ENCODE measurements at places on chromosomes 7 and 10.

DNA sequence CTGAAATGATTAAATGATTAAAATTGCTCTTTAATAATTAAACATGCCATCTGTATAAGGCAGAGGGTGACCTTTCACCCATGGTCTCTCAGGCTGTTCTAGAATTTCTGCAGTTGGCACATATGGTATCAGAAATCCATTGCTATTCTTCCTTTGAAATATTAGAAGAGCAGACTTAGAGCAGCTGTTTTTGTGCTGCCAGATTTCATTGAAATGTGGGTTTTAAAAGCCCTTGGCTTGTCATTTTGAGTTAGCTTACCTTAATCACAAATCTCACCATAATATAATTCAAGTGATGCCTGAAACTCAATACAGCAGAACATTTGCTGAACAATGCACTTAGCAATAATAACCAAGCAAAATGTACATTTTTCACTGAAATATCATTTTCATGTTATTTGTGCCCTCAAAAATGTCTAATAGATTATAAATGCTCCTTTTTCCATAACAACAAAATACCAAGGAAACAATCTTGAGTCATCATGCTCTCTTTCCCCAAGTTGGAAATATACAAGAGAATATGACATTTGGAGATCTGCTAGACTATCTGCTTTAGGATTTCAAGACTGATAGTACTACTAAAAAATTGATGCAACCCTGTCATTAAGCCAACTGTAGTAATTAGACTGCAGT, 16.1 kb upstream of the PTTG1IP2 start:
- DNase-seq: no peak

DNA sequence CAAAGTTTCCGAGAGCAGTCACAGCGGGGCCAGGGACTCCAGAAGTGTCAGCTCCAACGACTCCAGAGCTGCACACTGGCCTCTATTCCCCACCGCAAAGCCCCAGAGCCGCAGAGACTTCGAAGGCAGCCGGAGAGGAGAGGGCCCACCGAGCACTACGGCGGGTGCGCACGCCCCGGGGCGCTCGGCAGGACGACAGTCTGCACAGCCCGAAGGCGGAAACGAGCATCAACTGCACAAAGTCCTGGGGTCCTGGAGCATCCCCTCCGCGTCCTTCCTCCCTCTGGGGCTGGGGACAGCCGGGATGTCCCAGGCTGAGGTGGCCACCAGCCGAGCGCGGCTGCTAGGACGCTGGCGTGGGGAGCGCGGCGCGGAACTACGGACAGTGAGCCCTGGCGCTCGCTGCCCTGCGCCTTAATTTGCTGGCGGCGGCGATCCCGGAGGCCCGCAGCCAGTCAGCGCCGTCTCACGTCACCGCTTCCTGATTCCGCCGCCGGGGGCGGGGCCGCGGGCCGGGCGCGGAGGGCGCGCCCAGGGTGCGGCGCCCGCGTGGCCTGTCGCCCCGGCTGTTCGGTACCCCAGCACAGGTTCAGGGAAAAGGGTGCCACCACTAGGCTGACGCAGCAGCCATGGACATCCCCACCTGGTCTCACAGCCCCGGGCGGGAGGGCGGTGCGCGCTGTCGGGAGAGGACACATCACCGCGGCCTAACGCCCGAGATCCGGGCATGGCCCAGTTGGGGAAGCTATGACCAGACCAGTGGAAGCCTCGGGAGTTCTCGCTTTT, at the start of gene TBX20:
TBX20 (minus strand) TSS at position 391 of the 786 bp plus-strand sequence. CDS start 480 bp downstream, outside the sequence.
- DNase-seq: peak; percentile 16

GRCh38 chr10:11616021-11616420, 4.6 kb upstream of the USP6NL start:
- DNase-seq: no peak

GRCh38 chr7:20399521-20399920, 68.8 kb downstream of the ITGB8 start:
- DNase-seq: no peak

DNA sequence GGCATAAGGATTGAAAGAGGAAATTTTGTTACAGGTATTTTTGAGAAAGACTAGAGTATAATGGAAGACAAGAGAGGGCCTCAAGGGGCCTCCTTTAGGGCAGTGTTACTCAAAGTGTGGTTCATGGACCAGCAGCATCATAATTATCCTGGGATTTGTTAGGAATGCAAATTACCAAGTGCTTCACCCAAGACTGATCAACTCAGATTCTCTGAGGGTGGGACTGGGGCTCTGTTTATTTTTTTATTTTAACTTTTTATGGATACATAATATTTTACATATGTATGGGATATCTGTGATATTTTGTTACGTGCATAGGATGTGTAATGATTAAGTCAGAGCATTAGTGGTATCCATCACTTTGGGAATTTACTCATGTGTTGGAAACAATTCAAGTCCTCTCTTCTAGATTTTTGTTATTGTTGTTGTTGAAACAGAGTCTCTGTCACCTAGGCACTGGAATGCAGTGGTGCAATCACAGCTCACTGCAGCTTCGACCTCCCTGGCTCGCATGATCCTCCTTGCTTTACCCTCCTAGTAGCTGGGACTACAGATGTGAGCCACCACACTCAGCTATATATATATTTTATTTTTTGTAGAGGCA, 2.2 kb upstream of the KCTD7 start:
- peak; percentile 87 for DNase-seq

DNA sequence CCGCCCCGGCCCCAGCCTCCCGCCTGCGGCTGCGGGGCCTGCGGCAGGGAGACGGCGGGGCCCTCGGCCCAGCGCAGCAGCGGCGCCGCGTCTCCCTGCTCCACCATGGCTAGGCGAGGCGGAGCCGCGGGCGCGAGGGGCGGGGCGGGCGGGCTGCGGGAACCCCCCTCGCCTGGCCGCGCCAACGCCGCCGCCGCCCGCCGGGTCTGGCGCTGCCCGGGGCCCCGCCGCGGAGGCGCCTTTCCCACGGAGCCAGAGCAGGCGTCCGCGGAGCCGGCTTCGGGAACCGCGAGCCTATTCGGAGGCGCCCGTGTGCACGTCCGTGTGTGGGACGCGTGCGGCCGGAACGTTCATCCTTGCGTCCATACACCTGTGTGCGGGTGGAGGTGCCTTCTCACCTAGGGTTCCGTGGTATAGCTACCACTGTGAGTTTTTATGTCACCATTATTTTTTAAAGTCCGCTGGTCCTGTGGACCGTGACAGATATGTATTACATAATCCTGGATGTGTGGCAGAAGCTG, at the start of gene DENND11:
DENND11 (minus strand) TSS at position 120 of the 521 bp plus-strand sequence; CDS start at position 107, 13 bp downstream.
- DNase-seq: peak; percentile 39

DNA sequence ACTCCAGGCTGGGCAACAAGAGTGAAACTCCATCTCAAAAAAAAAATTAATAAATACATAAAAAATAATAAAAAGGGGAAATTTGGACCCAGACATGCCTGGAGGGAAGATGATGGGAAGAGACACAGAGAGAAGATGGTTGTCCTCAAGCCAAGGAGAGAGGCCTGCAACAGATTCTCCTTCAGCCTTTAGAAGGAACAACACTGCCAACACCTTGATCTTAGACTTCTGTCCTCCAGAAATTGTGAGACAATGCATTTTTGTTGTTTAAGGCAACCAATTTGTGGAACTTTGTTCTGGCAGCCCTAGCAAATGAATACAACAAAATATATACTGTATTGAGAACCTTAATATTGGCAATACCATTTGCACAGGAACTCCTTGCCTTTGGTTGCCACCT, 180.3 kb upstream of the TNS3 start:
- DNase-seq: no peak

- DNase-seq: no peak
Measured at GRCh38 chr10:14833106-14833505, 4.7 kb downstream of the CDNF start.

GRCh38 chr7:96547371-96547811, 162.3 kb downstream of the SEM1 start:
- DNase-seq: no peak

- no peak for DNase-seq
Measured at GRCh38 chr7:42227936-42228591, 8.9 kb downstream of the GLI3 start.

DNA sequence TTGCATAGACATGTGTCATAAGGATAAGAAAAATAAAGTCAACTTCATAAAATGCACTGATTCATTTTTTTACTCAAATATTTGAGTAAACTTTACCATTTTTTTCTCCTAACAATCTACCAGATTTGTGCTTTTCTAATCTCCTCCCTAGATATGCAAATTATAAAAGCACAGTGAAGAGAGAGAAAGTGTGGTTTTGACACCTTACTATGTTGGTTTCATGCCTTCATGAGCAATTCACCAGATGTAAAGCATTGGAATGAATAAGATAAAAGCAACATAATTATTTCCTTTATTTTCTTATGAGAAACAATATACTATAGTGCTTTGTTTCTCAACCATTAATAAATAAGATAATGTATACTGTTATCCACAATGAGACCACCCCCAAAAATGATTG, 432.5 kb upstream of the PCDH15 start:
- DNase-seq: no peak

DNA sequence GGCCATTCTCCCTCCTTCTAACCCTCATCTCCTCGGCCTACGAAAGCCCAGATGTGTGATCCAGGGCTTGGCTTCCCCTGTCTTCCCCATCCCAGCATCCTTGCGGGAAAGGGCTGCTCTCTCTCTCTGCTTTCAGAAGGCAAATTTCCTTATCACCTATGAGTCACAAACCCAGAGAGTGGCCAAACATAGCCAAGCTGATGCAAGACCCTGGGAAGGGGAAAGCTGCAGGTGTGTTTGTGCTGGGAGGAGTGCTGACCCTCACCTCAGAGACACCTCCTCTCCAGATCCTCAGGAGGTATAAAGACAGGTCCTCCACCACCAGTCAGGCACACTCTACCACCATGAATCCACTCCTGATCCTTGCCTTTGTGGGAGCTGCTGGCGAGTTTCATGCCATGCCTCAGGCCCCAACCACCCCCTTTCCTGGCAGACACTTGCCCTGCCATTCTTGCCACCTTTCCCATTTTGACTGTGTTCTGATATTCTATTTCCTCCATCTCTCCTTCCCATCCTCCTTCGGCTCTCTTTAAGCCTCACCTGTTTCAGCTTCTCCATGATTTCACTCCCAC, 10.6 kb upstream of the PRSS2 start:
- DNase-seq: no peak

DNA sequence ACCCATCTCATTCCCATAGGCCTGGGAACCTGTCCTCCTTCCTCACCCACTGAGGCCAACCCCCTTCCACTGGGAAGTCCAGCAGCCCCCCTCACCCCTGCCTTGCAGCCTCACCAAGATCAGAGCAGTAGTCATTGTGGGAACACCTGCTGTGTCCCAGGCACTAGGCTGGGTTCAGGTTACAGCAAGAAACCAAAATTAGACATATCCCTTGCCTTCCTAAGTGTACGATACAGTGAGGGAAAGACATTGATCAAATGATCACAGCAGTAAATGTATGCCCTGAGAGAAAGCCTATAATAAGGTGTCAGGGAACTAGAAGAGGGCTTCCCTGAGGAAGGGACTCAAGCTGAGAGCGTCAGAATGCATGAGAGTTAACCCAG, 17.0 kb upstream of the C10orf105 start:
- no peak for DNase-seq

GRCh38 chr10:18582803-18583202, 68.6 kb downstream of the NSUN6 start:
- DNase-seq: no peak

- no peak for DNase-seq
Measured at GRCh38 chr10:75418293-75418692, 13.1 kb upstream of the LRMDA start.

DNA sequence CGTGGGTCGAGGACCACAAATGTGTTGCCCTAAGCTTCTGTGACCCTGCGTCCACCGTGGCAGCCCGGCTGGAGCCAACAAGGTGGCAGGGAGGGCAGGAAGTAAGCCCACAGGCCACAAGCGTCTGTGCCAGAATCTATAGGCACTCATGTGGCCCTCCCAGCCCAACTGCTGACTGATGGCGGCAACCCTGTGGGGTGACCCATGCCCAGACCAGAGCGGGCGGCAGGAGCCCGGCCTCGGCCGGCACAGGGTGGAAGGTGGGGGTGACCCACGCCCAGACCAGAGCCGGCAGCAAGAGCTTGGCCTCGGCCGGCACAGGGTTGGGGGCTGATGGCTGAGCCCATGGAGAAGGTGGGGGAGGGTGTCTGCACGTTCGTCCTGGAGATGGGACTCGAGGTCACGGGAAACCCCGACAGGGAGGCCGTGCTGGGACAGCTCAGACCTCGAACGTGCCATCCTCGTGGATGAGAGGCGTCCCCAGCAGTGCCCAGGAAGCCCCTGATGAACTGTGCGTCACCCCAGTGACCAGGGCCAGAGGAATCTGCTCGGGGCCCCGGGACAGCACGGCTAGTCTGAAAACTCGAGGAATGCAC, 181.0 kb downstream of the ELFN1 start:
- no peak for DNase-seq

GRCh38 chr7:44981035-44981706, 2.4 kb upstream of the MYO1G start:
- DNase-seq: no peak

DNA sequence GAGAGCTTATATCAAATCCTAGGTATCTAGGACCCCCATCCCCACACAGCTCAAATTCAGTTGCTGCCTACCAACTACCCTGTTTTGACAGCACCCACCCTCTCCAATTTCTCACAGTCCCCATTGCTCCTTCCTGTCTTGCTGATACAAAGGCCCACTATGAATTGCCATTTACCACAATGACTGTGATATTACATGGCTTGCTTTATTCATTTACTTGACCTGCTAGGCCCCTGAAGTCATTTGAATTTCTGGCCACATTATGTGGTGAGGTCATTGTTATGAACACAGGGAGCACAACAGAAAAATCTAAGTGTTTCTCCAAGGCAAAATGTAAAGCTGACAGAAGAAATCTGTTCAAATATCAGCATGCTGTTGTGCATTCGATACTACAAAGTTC, 101.4 kb downstream of the PPP1R17 start:
- no peak for DNase-seq

DNA sequence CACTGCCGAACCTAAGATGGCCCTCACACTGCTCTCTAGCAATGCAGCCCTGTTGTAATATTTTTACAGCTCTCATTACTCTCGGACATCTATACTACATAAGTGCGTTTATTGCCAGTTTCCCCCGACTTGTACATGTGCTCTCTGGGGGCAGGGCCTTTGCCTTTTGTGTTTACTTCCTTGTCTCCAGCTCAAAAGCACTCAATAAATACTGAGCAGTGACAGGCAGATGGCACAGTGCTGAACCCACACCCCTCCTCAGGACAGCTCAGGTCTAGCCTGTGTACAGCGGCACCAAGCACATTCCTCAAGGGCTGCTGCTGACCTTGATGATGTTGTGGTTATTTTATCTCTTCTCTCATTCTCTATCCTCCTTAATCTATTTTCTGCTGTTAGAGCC, 68.0 kb upstream of the ELMO1 start:
- DNase-seq: no peak

DNA sequence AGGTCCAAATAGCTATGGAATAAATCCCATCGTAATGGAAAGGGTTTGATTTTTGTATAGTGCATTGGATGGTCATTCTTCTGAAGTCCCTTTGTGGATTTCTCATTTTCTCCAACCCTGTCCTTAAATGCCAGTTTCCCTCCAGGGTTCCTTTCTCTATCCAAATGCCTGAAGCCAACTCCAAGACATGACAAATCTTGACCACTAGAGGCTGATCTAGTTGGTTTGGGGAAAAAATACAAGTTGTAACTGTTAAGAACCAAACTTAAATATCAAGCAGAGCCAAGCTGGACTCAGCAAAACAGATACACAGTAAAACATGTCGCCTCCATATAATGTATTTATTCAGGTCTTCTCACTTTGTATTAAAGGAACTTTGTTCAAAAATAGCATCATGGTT, 28.7 kb downstream of the FRMD4A start:
- DNase-seq: peak; percentile 35

GRCh38 chr7:28695300-28696295, 262.5 kb downstream of the TRIL start:
- no peak for DNase-seq
